M059J (cell line): ENCODE measurements at places on chromosomes 2 and 18. TPM values are rescaled to one million over a fixed set of nuclear protein-coding genes. Genes with fewer than 3 reads are reported as not detected.

DNA sequence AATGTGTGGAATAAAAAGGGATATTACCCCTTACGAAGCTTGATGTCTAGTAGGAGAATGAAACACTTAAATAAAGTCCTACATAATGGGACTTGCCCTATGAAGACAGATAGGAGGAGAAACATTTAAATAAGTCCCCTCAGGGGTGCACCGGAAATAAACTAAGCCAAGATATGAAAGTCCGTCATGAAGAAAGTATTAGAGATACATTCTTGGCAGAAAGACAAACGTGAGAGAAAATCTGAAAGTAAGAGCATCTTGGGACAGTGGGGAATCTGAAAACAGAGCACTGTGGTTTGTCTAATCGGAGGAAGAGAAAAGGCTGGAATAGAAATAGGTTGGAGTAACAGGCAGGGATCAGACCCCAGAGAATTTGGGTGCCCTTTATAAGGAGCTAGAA, 516.9 kb upstream of the DSEL start:
- peak; percentile 60 for DNase-seq

The GKN2 gene
- not detected in 2 replicates for total RNA-seq

DNA sequence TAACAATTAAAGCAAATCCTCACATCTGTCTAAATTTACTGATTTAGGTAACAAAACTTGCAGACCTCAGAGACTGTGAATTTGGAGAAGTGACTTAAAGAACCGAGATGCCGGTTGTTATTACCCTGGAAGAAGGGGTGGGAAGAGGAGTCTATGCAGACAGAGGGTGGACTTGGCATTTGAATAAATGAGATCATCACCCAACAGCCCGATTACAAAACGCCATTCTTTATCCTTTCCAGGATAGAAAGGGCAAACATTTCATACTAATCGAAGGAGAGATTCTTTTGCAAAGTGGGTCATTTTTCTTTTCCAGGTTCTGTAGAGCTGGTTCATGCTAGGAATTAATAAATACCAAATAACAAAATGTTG, 73.1 kb upstream of the TPO start:
- no peak for DNase-seq

The UGT1A6 gene
- total RNA-seq = 0.54 TPM in 1 of 2 replicates, not detected in the other

DNA sequence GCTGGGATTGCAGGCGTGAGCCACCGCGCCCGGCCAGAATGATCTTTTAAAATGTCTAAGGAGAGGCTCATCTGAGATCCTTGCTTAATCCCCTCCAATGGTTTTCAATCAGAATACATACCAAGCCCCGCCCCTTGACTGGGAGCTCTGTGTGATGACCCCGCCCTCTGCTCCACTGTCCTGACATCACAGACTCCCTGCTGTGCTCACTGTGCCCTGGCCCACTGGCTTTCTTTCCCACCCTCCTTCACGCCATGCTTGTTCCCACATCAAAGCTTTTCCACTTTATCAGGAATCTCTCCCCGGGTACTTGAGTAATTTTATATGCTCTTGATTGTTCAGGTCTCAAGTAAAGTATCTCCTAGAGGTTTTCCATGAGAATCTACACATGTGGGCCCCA, 762.3 kb upstream of the ID2 start:
- DNase-seq = no peak

The REG3G gene
- not detected in 2 replicates for total RNA-seq

DNA sequence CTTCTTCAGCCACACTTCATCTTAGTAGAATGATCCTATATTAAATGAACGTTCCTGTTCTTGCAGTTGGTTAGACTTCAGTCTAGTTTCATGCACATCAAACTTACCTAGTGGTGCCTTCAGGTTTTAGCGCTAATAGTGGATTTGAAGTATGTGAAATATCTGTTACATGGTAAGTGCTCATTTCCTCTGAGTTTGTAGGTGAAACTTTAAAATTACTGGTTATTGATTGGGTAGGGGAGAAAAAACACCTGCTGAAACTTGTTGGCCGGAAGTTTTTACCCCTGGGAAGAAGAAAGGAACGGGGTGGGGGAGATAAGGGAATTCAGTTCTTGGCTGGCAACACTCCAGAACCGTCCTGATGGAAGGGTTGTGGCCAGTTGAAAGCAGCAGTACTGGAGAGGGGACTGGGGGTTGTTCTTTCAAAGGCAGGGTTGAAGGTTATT, 112.8 kb downstream of the SPTBN1 start:
- no peak for DNase-seq

The MFSD2B gene
- not detected in 2 replicates for total RNA-seq

DNA sequence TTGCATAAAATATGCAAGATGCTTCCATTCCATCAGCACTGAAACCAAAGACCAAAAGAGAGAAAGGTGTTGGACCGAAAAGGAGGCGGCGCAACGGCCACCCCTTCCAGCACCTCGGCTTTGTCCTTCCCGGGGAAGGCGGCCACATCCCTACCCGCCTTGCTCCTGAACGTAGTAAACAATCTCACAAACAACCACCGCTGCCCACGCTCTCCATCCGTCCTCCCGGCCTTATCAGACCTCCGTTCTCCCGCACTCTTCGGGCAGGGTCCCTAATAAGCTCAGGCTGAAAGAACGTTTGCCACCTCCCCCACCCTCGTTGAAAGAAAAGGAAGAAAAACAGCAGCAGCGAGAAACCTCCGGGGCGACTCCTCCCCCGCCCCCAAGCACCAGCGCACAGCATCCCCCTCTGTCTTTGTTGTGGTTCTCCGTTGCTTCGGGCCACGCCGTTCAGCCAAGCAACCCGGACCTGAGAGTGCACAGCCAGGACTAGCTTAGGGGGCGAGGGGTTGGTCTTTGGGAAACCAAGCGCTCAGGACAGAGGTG, 4.4 kb downstream of the EVX2 start:
- DNase-seq = no peak

The TACR1 gene
- total RNA-seq = 0.22 and 0.25 TPM in 2 replicates

GRCh38 chr2:195602687-195603086, 54.3 kb upstream of the SLC39A10 start:
- DNase-seq = no peak

DNA sequence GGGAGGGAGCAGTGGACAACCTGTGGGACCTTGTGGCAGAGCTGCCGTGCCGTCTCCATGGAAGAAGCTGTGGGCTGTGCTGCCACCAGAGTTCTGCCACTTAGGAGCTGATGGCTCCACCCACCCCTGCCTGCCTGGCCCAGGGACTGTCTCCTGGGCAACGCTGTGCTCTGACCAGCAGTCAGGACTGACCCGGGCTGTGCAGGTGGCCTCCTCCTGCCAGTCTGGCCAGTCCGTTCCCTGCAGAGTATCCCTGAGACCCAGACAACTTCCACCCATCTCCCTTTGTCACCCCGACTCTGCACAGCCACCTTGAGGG, 12.8 kb downstream of the ASIC4 start:
- peak; percentile 20 for DNase-seq

The YES1 gene
- 127 and 160 TPM in 2 replicates for total RNA-seq

GRCh38 chr18:13530879-13531387, 195.4 kb downstream of the FAM210A start:
- DNase-seq = peak; percentile 56

DNA sequence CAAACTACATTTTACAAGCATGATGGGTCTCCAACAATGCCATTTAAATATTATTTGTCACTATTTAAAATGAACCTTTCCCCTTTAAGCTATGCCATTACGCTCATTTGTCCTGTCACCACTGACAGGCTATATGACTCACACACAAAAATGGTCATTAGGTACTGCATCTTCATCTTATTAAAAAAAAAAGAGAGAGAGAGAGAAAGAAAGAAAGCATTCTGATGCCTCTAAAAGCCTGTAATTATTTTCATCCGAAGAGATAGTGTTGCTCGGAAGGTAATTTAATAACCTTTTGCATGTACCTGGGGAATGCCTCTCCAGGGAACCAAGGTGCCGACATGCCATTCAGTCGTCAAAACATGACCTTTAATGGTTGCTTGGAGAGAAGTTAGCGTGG, 226.7 kb downstream of the ARHGAP15 start:
- no peak for DNase-seq

The CCDC74B gene
- total RNA-seq = 4.2 and 5.8 TPM in 2 replicates

- no peak for DNase-seq
These were observed 99.9 kb upstream of the ZNF516 start for GRCh38 chr18:76594966-76595365.

DNA sequence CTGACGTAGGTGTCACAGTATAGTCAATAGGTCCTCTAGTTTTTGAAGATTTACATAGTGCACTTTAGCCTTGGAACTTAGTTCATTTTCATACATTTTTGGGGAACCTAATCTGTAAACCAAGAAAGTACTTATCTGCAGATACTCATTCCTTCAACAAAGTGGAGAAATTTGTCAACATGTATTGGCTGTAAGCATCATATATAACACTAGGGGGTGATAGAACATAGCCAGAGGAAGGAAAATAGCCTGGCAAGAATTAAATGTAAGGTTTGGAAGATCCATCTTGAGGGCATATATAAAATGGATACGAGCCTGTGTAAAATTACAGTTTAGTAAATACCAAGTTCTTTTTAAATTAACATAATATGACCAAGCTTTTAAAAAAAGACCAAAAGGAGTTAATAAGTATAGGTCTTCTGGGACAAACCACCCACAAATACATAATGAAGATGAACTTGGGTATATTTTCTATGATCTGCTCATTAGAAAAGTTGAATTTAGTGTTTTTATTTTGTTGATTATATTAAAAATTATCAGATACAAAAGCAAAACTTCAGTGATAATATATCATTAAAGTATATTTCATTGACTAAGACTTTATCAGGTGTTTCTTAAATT, 18.2 kb downstream of the RPL37A start:
- peak; percentile 38 for DNase-seq

The TM4SF20 gene
- not detected in 2 replicates for total RNA-seq

The PLB1 gene
- total RNA-seq = 0.91 and 1.5 TPM in 2 replicates

- no peak for DNase-seq
These were observed 10.1 kb upstream of the STK17B start for GRCh38 chr2:196181484-196181883.

GRCh38 chr2:128805918-128806317, 487.2 kb upstream of the HS6ST1 start:
- DNase-seq = no peak

The SERPINB3 gene
- not detected in 2 replicates for total RNA-seq

The MYO1B gene
- total RNA-seq = 23.5 and 26.2 TPM in 2 replicates

- no peak for DNase-seq
These were observed 231.7 kb upstream of the LYPD1 start for GRCh38 chr2:132901661-132902060.

DNA sequence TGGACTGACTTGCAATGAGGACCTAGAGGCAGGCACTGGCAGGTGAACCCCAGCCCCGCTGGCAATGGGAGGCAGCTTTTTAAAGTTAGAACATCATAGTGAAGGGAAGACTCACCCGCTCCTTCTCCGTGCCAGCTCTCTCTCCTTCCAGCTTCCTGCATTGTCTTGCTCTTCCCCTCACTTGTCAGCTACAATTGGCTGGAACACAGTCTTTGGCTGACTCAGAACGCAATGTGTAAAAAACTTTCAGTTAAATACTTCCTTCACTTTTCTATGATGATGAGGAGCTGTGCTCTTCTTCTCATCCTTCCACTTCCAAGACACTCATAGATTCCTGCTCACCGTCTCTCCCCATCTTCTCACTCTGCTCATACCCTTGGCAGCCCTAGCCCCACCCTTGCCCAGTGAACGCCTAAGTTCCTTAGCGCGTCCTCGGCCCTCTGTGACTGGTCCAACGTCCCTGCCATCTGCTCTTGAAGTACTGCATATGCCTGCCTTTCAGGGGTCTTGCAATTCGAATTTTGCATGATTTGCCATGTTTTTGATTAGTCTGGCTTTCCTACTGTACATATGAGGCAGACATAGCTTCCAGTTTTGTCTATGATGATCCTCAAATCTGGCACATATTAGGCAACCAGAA, 118.0 kb upstream of the TMEM200C start:
- DNase-seq = peak; percentile 45

DNA sequence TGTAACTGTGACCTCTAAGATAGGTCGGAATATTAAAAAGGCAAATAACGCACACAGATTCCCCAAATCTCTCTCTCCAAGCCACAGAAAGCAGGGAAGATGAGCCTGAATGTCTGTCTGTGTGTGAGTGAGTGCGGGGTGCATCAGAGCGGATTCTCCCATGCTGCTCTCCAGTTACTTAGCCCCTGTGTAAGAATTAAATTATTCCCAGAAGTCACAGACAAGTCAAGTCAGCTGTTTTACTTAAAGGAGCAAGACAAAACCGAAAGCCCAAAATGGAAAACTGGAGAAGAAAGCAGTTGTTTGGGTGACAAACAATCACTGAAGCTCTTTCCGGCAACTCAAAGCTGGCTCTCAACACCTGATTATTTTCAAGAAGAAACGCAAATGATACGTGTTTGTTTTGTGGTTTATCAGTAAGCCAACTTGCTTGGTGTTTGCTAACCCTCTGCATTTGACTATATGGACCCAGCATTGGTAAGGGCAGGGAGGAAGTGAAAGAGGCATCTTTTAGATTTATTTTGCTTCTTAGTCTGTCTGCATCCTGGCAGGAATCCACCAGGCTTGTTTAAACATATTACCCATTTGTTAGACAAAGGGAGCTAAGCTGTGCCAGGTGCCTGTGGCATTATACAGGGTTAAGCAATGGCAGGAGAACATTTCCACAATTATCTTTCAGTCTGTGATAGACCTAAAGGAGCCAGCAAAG, 121.5 kb upstream of the CREB1 start:
- peak; percentile 68 for DNase-seq
